ENCODE measurements at places on chromosomes 1 and 21.

- no peak for DNase-seq
Observed at GRCh38 chr1:10685196-10685807, 111.1 kb downstream of the CASZ1 start.

DNA sequence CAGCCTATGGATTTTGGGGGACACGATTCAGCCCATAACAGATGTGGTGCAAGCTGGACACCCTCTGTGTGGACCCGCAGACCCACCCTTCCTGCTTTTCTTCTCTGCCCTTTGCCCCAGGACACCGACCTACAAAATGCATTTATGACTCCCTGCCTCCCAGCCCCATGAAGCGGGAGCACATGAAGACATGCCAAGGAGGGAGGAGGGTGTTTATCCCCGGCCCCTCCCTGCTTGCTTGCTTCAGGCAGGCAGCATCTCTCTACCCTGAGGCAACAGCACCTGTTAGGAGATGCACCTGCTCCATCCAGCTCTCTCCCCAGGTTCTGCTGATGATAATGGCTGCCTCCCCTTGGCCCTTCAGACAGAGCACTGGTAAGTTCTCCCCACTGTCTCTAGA is 187.5 kb downstream of the PSMG1 start:
- no peak for DNase-seq

- DNase-seq: no peak
Observed at GRCh38 chr1:248851390-248851789, 7.5 kb downstream of the ZNF692 start.

DNA sequence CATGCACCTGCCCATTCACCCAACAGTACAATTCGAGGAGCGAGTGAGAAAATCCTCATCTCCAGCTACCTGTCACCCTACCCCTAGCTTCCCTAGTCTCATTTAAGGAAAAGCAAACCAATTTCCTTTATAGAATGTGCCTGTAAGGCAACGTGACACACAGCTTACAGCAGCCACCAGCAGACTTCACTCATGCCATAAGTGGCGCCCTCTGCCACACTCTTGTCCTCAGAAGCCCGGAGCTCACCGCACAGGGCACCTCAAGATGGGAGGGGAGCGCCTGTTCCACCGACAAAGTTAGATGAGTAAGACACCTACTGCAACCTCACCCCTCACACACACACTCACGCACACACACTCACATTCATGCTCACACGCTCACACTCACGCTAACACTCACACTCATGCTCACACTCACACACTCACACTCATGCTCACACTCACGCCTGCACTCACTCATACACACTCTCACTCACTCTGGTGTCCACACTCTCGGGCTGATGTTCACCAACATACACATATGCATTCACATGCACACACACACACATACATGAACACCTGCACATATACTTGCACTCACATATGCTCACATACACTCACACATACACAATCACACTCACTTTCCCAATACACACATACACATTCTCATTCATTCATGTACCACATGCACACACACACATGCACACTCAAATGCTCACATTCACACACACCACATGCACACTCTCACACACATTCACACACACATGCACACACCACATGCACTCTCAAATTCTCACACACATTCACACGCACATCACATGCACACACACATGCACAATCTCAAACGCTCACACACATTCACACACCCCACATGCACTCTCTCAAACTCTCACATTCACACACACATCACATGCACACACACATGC is 170.7 kb downstream of the PSMG1 start:
- DNase-seq: no peak

DNA sequence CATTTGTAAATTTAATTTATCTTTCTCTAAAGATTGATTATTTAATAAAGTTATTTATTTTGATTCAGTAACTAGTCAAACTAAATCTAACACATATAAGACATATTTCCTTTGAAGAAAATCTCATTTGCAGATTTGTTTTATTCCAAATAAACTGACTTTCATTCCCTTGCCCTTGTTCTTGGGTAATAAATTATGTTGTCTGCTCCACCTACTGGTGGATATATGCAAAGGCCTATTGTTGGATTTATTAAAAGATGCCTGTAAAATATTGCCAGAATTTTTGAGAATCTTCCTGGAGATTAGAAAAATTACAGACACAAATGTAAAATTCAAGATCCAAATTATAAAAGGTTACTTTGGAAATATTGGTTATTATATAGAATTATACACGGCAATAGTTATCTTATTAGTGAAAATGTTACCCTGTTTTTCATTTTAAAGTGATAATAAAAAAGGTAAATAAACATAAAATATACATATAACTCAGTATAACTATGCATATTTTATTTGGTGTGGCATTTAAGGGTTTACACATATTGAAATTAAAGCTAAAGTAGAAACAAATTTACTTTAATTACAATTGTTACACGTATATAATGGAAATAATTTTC is 116.1 kb downstream of the SPATA17 start:
- no peak for DNase-seq

DNA sequence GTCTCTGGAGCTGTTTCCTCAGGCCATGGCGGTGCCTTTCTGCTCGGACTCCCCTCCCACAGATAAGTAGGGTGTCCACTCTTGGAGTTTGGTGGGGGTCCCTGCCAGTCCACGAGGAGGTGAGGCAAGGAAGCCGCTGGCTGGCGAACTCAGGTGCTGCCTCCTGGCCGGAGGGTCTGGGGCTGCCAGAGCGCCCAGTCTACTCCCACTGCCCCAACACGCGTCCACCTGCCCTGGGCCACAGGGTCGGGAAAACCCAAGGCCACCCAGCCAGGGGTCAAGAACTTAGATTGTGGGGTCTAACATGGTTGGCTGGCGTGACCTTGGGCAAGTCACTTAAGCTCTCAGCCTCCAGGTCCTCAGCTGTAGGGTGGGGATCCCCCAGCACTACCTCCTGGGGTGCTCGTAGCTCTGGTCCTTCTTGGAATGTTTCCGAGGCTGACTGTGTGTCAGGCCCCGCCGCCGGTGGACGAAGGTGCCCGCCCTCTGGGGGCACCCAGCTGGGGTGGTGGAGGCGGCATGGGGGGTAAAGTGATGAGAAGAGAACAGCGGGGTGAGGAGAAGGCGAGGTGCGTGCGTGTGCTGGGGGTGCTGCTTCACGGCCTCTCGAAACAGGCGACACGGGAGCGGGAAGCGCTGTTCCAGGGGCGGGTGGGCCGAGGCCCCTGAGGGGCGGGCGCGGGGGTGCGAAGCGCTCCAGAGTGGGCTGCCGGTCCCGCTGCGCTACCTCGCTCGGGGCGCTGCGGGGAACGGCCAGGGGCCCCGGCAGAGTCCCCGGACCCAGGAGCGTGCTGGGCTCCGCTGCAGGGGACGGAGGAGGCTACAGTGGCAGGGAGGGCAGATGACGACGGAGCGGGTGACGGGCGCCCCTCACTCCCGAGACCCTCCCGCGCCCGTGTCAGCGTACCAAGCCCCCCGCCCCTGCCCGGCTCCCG is 1.2 kb downstream of the SH2D5 start:
- no peak for DNase-seq

DNA sequence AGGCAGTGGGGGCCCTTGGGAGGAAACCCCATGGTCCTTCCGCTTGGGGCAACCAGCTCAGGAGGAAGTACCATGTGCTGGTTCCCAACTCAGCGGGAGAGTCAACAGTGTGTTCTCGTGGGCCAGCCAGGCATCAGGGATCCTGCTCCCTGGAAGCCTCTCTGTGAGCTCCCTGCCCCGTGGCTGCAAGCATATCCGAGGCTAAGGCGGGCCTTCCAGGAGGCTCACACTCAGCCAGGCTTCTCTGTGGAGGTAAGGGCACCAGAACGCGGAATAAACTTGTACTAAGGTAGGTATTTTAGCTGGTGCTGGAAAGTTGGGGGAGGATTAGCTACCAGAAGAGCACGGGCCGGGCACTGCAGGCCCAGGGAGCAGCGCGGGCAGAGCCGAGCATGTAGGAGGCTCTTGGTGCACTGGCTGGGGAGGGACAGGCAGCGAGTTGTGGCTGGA is 74.7 kb upstream of the POU3F1 start:
- DNase-seq: no peak

DNA sequence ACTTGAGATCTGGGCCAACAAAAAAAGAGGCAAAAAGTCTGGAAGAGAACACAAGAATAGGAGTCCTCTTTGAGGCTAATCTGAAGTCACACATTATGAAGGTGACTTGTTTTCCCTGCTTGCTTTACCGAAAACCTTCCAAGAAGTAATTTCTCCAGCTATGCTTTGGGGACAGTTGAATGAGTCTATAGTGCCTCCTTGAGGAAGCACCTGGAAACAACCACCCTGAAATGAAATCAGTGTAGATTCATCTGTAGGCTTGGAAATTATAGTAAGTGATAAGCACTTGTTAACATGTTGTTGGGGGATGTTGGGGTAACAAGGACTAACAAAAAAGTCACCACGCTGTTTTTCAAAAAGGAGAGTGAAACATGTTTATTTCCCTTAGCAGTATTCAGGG is 23.4 kb upstream of the RPTN start:
- no peak for DNase-seq
